Naive B cell (primary cell): ENCODE measurements at places on chromosomes 11 and 22. TPM values are rescaled to one million over a fixed set of nuclear protein-coding genes. Genes with fewer than 3 reads are reported as not detected.

Gene PNPLA3
- not detected for polyA plus RNA-seq

Gene SLC25A18
- polyA plus RNA-seq: not detected

Gene TMEM184B
- polyA plus RNA-seq: not detected

Gene OR5M11
- polyA plus RNA-seq: not detected

Gene HOATZ
- polyA plus RNA-seq: not detected

Gene CTSF
- polyA plus RNA-seq: 14.3 TPM

GRCh38 chr11:133947321-133947756 is 9.4 kb downstream of the IGSF9B start:
- H3K27ac ChIP-seq: no peak overlapping the region
- H3K4me3 ChIP-seq: no peak overlapping the region
- DNase-seq: no peak
- H3K36me3 ChIP-seq: no peaks in the 10 kb centered on the region
- peaks cover 10% of the 10 kb centered on the region for H3K4me1 ChIP-seq

DNA sequence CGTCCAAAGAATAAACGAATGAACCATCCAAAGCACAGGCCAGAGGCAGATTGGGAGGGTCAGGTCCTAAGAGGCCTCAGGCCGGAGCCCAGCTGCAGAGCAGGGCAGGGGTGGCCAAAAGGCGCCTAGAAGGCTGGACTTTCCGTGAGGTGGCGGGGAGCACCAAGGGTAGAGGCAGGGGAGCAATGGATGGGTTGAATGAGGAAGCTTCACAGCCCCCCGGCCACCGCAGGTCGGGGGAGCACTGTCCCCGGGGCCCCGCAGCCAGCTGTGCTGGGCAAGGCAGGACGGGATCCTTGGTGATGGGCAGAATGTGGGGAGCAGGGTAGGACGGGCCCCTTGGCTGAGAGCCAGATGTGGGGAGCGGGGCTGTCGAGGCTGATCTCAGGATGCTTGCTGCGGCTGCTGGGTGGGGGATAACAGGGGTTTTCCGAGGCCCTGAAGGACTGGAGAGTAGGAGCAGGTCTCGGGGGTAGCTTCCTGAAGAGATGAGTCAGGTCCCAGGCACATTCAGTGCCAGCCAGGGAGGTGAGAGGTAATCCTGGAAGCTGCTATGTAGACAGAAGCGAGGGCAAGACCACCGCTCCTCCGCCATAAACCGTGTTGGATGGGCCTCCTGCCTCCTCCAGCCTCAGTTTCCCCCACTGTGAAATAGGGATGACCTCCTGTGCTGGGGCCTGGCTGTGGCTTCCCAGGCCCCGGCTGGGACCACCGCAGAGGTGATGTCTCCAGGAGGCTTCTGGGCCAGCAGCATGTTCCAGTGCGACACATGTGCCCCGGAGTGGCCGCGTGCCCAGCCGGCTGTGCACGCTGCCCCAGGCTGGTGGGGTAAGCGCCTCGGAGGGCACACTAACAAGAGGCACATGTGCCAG is 34.6 kb upstream of the KCNQ1OT1 start:
- H3K4me3 ChIP-seq: no peak overlapping the region
- H3K27ac ChIP-seq: no peak overlapping the region
- H3K27me3 ChIP-seq: no peaks in the 10 kb centered on the region

DNA sequence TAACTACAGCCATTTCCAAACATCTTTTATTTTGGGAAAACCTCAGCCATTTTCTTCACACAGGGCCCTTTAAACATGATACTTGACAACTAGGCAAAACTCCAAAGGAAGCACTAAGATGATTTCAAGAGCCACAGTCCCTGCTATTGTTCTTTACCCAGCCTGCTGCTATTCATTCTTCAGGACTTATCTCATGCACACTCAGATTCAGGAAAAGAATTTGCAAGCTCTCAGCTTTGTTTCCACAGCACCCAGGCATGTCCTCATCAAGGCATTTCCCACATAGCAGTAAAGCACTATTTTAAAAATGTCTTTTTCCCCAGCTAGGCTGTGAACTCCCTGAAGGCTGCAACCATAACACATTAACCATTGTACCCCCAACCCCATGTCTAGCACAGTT is 609.3 kb upstream of the CCDC90B start:
- H3K4me1 ChIP-seq: no peaks in the 10 kb centered on the region
- no peaks in the 10 kb centered on the region for H3K36me3 ChIP-seq
- no peak overlapping the region for H3K4me3 ChIP-seq
- H3K27ac ChIP-seq: no peak overlapping the region
- H3K27me3 ChIP-seq: no peaks in the 10 kb centered on the region

- no peaks in the 10 kb centered on the region for H3K36me3 ChIP-seq
- no peak for DNase-seq
- no peaks in the 10 kb centered on the region for H3K4me1 ChIP-seq
- no peak overlapping the region for H3K4me3 ChIP-seq
- no peaks in the 10 kb centered on the region for H3K27me3 ChIP-seq
These were observed 437.4 kb downstream of the JRKL start for GRCh38 chr11:96827164-96827563.

DNA sequence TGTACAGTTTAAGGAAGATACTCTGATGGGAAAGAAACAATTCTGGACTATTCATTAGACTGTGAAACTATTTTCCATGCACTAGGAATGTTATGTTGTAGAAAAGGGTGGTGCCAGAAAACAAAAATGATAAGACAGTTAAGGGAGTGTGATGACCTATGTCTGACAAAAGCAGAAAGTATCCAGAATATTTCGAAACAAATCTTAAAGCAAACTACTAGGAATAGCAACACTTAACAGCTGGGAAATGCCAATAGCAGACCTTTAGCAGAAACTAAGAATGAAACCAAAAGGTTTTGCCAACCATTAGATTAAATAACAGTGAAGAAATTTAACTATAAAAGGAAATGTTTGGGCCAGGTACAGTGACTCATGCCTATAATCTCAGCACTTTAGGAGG is 3.3 kb upstream of the ARHGAP20 start:
- H3K27ac ChIP-seq: no peak overlapping the region
- peaks cover 16% of the 10 kb centered on the region for H3K27me3 ChIP-seq
- H3K4me3 ChIP-seq: no peak overlapping the region
- H3K36me3 ChIP-seq: no peaks in the 10 kb centered on the region
- DNase-seq: no peak
